ENCODE measurements at places on chromosomes 16 and 17. TPM values are rescaled to one million over a fixed set of nuclear protein-coding genes. Genes with fewer than 3 reads are reported as not detected.

The AOC3 gene
- 89.9 TPM for total RNA-seq

The ATP2A1 gene
- total RNA-seq, result 0.75 TPM

The HBQ1 gene
- not detected for total RNA-seq

The CFAP20 gene
- 26.4 TPM for total RNA-seq

DNA sequence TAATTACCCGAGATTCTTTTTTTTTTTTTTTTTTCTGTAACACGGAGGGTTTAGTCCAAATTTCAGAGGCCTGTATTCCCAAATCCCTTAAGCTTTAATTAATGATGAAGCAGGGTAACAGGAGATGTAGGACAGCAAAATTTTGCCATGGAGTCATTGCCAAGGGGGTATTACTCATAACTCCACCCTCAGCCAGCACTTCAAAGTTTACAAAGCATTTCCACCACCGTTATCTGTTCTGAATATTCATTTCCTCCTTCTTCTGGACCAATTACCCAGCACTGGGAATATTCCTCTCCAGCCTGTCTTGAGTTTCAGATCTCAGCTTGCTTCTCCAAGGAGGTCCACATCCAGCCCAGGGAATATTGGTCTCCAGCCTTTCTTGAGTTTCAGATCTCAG lies 747.5 kb upstream of the EEF2KMT start:
- no peak for DNase-seq

DNA sequence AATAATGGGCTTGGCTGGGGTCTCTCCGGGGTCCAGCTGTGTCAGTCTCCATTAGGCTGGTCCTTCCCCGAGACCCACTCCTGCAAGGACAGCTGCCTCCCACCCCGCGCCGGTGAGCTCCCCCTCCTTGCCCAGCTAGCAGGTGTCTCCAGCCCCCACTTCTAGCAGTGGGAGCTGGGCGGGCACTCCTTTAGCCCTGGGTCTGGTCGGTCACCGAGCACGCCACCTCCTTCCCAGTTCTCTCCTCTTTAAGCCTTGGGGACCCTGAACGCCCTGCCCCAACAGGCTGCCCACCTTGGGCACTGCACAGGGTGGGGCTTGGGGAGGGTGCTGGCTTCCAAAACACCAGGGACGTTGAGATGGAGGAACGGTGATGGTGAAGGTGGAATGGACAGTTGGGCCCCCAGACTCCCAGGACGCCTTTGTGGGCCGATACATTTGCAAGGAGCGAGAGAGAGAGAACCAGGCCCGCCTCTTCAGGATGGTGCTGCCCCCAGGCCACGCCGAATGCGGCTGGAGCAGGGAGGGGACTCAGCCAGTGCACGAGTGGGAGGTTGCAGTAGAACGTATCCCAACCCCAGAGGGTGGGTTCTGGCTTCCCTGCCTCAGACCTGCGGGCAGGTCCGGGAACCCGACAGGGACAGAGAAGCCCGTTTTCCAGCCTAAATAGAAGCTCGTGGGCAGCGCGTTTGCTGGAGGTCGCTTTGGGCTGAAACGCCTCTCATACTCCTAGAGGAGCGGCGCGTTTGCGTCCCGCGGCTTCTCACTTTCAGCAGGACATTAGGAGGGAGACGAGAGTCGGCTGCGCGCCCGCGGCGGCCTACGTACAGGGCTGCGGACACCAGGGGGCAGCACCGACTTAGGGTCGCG lies 10.7 kb downstream of the TBX2 start:
- peak; percentile 91 for DNase-seq

DNA sequence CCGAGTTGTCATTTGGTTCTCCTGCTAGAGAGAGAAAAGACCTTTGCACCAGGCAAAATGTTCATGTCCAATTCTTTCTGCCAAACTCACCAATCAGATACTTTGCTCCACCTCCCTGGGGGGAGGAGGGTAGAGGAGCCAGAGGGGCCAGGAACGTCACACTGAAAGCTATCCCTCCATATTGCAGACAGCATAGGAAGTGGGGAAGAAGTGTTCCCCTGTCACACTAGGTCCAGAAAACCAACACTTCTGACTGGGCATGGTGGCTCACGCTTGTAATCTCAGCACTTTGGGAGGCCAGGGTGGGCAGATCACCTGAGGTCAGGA lies 9.5 kb downstream of the HSD17B2 start:
- no peak for DNase-seq

DNA sequence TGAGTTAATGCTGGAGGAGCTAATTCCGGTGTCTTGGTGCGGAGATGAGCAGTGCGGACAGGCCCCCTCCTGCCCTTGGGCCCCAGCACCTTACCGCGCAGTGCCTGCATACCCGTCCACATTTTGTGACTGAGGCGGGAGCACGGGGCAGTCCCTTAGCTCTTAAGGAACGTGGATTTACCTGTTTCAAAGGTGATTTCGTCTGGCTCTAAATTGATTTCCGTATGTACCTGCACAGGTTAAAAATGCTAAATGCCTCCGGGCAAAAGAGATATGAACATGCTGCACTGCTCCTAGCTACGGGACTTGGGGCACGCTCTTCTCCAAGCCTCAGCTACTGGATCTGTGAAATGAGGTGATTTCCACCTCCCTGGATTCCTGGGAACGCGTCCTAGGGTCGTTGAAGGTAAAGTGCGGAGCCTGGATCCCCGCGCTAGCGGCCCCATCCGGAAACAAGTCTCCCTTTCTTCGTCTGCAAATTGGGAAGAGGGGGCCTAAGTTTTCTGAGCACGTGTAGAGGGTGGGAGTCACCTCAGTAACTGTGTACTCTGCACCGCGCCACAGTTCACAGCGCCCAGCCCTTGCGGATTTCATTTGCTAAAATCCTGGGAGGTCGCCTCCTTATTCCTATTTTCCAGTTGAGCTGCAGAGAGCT lies 669 bp upstream of the CRISPLD2 start:
- no peak for DNase-seq

GRCh38 chr16:9647981-9648701 lies 534.1 kb downstream of the GRIN2A start:
- DNase-seq, result no peak

GRCh38 chr17:13643180-13643579 lies 41.5 kb upstream of the HS3ST3A1 start:
- DNase-seq, result no peak

- no peak for DNase-seq
Observed at GRCh38 chr16:66961065-66961744, at the start of gene CES3. CES3 (plus strand) TSS chr16:66961266; CDS start chr16:66961308, 42 bp downstream.

- peak; percentile 76 for DNase-seq
Observed at GRCh38 chr16:89721546-89722391, 432 bp downstream of the ZNF276 start.

- no peak for DNase-seq
Observed at GRCh38 chr16:8798174-8798527, 512 bp downstream of the PMM2 start.

DNA sequence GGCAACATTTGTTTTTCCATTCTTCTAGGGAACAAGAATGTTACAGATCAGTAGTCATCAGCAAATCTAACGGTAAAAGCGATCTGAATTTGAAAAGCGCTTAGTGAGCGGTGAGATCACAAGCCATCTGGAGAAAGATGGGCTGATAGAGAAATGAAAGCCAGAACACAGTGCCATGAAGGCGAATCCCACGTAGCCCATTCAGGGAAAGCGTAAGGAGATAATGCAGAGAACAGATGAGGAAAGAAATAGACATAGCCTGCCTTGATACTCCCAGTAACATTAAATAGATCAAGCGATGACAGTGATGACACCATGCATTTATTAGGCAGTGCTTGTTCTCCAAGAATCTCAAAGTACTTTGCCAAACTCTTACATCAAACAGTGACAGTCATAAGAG lies 183.1 kb upstream of the PSMD7 start:
- DNase-seq, result no peak

DNA sequence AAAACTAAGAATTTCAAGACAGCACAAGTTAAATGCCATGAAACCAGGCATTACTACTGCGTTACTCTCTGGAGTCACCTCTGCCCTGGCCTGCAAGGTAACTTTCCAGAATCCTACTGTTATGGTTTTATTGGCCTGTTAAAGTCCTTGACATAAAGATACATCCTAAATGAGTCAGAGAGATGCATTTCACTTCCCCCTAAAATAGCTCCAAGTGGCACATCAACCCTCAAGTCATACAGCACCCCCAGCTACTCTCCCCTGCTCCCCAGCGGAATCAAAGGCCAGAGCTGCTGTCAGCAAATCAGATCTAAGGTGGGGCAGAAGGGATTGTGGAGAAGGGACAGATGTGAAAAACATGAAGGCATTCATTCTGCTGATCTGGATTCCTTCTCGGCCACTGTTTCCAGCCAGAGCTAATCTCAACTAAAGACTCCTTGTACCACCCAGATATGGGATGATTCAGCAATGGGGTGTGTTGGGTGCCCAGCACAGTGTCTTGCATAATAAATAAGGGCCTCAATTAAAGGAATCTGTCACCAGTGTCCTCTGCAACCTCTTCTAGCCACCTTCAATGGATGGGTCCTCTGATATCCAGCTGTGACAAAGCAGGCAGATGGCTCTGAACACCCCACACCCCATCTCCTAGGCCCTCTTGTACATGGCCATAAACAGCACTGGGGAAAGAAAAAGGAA lies 8.5 kb upstream of the CCL1 start:
- no peak for DNase-seq

DNA sequence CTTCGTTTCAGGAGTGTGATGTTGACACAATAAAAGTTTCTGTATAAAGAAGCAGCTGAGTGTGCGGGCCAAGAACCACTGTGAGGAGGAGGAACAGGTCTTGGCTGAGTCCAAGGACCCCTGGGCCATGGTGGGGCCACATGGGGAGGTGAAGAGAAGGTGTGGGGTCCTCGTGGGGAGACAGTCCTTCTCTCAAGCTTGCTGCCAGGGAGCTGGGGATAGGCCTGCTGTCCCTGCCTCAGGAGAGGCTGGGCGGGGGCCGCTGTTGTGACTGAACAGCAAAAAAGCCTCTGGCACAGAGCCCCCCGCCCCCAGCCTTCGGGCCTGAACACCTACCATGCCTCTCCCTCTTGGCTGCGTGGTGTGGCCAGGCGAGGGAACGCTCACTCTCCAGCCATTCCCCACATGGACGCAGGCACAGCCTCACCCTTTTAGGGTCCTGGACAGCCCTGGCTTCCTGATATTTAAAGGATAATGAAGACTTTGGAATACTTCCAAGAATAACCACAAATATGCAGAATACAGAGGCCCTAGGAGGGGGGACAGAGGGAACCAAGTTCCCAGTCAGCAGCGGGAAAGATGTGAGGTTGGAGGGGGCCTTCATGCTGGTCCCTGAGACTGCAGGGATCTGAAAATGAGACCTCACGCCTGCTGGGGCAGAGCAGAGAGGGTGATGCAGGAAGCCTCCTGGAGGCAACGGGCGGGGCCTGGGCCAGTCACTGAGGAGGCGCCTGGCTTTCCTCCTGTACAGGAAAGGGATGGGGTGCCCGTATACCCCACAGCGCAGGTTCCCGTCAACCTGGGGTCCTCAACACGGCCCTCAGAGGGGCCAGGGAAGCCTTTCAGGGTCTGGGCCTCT lies 100.0 kb upstream of the CREBBP start:
- DNase-seq, result no peak
